ENCODE measurements at places on chromosomes 7 and 10. TPM values are rescaled to one million over a fixed set of nuclear protein-coding genes. Genes with fewer than 3 reads are reported as not detected.

DNA sequence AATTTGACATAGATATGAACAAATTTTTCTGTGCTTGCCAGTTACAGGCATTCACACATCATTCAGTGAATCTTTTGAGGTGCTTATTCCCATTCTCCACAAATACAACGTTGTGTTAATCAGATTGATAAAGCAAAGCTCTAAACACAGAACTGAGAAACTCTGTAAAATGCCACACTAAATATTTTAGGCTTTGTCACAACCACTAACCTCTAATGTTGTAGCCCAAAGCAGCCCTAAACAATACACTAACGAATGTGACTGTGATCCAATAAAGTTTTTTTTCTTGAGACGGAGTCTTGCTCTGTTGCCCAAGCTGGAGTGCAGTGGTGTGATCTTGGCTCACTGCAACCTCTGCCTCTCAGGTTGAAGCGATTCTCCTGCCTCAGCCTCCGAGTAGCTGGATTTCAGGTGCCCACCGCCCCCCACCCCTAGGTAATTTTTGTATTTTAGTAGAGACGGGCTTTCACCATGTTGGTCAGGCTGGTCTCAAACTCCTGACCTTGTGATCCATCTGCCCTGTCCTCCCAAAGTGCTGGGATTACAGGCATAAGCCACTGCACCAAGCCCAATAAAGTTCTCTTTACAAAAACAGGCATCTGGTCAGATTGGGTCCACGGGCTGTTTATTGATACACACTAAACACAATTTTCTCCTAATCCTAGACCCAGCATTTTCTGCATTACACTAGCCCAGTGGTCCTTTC is 6.9 kb downstream of the CYCS start:
- no peaks in the 10 kb centered on the region for H3K36me3 ChIP-seq
- no peak overlapping the region for H3K4me3 ChIP-seq
- no peak for DNase-seq
- no peak overlapping the region for H3K27ac ChIP-seq

USP6NL gene
- total RNA-seq, result 50.4 TPM

- no peaks in the 10 kb centered on the region for H3K27me3 ChIP-seq
- H3K36me3 ChIP-seq, result no peaks in the 10 kb centered on the region
- DNase-seq, result no peak
- H3K4me3 ChIP-seq, result no peak overlapping the region
These were observed 25.0 kb upstream of the C1GALT1 start for GRCh38 chr7:7157177-7157886.

DNA sequence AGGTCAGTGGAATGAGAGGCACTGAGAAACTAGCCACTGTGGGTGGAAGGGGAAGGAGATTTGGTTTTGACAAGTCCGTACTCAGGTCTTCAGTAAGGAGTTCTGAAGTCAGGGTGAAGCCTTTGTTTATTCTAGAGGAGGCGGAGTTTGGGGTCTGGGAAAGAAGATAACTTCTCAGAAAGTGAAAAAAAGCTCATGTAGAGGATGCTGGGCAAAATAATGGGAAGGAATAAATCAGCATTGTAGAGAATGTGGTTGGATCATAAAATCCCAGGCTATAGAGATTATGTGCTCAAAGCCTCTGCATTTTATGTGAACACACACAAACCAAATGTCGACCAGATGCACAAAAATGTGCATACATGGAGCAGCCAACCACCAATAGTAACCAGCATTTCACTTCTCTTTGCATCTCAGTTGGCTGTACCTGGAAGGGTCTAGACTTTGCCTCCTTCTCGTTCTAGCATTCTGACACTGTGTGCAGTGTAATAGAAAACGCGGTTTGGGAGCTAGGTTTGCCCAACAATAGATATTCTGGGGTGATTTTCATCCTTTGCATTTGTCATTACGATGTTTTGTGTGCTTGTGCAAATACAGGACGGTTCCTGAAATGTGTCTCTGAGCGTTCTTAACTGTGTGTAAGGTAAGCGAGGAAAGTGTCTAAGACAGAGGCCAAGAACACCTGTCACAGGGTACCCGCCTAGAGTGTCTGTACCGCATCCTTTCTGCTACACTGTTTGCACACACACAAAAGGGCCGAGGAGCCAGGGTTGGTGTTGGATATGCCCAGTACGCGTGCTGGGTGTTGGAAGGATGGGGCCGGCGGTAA is 603 bp upstream of the HECW1 start:
- H3K4me3 ChIP-seq, result no peak overlapping the region
- H3K27ac ChIP-seq, result no peak overlapping the region
- H3K27me3 ChIP-seq, result peaks cover 3% of the 10 kb centered on the region
- no peaks in the 10 kb centered on the region for H3K36me3 ChIP-seq

SUN3 gene
- total RNA-seq, result 29.1 TPM

DNA sequence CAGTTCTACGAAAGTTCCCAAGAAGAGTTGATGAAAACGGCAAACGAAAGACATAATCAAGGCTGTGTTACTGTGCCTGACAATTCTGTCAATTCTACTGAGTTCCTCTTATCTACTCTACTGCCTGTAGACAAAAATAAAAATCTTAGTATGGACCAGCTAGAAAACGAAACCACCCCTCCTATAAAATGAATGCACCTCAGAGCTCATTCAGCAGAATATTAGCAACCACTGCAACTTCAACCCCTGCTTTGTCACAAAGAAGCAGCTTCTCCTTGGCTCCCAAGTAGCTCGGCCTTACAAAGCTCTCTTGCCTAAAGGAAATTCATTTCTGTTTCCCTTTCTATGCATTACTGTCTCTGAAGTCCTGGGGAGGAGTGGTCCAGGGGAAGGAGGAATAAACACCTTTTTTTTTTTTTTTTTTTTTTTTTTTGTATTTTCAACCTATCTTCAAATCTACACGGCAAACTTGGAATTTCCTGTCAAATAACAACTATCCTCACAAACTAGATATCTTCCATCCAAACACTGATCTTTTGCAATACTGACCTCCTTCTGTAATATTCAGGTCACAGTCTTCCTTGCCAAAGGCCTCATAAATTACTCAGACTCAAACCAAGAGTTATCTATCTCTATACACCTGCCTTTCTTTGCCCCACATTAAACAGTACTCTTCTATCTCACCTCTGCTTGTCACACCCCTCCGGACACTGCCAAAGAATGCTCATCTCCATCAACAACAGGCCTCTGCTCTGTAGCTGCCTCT is 74.3 kb downstream of the GLI3 start:
- no peaks in the 10 kb centered on the region for H3K27me3 ChIP-seq
- no peaks in the 10 kb centered on the region for H3K36me3 ChIP-seq
- DNase-seq, result no peak
- H3K4me1 ChIP-seq, result no peaks in the 10 kb centered on the region
- H3K27ac ChIP-seq, result no peak overlapping the region

GRCh38 chr10:11236234-11236633 is 218.6 kb downstream of the CELF2 start:
- no peaks in the 10 kb centered on the region for H3K27me3 ChIP-seq
- H3K36me3 ChIP-seq, result no peaks in the 10 kb centered on the region
- H3K27ac ChIP-seq, result no peak overlapping the region
- no peak overlapping the region for H3K4me3 ChIP-seq

FOXI2 gene
- total RNA-seq, result 0.74 TPM

DNA sequence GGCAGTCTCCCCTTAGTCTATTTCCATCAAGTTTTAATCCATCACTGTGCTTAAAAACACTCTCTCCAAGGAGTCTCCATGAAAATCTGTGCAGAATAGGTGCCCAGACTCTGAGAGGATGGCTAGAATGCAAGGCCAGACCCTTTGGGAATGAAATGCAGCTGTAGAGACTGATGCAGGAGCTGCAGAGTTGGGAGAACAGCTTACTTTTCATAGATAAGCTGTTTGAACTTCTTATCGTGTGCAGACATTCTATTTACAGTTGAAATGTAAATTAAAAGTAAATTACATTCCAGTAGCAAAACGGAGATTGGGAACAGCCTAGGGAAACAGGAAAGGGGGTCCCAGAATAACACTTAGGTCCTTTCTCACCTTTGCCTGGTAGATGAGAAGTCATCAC is 14.9 kb downstream of the ZNF22 start:
- H3K27me3 ChIP-seq, result no peaks in the 10 kb centered on the region
- no peaks in the 10 kb centered on the region for H3K36me3 ChIP-seq
- no peaks in the 10 kb centered on the region for H3K4me1 ChIP-seq
- no peak overlapping the region for H3K4me3 ChIP-seq
- H3K27ac ChIP-seq, result no peak overlapping the region
- no peak for DNase-seq

GRCh38 chr10:85012305-85012704 is 683.9 kb downstream of the CCSER2 start:
- peaks cover 6% of the 10 kb centered on the region for H3K4me1 ChIP-seq
- no peak overlapping the region for H3K4me3 ChIP-seq
- no peaks in the 10 kb centered on the region for H3K36me3 ChIP-seq
- peak overlapping the region; percentile 7 for H3K27ac ChIP-seq
- no peaks in the 10 kb centered on the region for H3K27me3 ChIP-seq

PPP1R9A gene
- total RNA-seq, result 47.8 TPM

CYP3A5 gene
- 0.12 TPM for total RNA-seq

DNA sequence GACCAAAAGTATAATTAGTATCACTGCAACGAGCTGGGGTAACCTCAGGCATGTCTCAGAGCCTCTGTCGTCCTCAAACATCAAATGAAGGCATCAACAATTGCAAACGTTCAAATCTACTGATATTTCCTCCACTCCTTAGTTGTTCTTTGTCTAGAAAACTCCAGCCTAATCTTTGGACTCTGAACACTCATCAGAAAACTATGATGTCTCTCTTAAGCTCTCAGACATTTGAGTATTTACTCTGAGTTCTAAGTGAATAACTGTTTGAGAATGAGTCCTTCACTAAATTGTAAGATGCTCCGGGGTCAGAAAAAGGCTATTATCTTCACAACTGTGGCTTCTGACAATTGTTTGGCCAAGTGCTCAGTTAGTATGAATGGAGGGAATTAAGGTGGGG is 536.4 kb downstream of the NRG3 start:
- no peak overlapping the region for H3K4me3 ChIP-seq
- no peaks in the 10 kb centered on the region for H3K4me1 ChIP-seq
- no peaks in the 10 kb centered on the region for H3K36me3 ChIP-seq
- H3K27me3 ChIP-seq, result no peaks in the 10 kb centered on the region
- DNase-seq, result no peak

DNA sequence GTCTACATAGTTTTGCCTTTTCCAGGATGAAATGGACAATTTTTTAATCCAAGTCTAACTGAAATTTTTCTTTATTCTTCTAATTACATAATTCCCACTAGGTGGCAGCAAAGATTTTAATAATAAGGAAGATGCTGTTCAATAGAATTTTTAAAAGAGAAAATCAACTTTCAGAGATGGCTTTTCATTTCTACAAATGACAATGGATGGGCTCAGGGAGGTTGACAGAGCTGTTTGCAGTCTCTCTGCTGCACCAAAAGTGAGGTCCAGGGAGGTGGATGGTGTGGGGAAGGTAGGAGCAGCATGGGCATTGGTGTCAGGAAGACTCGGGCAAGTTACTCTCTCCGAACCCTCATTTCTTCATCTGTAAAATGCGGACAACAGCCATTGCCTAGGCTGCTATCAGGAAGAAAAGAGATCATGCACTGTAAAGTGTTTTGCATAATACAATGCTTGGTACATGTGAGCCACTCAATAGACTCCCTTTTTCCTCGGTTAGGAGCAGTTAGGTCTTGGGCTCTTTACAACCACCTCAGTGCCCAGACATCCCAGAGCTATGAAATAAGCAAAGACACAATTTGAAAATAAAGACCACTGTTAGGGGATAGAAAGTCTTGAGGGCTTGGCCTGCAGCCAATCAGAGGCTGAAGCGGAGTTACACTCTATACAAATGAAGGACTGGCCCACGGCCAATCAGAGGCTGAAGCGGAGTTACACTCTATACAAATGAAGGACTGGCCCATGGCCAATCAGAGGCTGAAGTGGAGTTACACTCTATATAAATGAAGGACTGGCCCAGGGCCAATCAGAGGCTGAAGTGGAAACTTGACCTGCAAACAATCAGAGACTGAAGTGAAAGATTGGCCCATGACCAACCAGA is 107.1 kb downstream of the ABLIM1 start:
- no peaks in the 10 kb centered on the region for H3K27me3 ChIP-seq
- H3K36me3 ChIP-seq, result no peaks in the 10 kb centered on the region
- no peak overlapping the region for H3K4me3 ChIP-seq
- H3K4me1 ChIP-seq, result peaks cover 15% of the 10 kb centered on the region
- H3K27ac ChIP-seq, result peak overlapping the region; percentile 41

EBLN1 gene
- total RNA-seq, result 1.4 TPM

DNA sequence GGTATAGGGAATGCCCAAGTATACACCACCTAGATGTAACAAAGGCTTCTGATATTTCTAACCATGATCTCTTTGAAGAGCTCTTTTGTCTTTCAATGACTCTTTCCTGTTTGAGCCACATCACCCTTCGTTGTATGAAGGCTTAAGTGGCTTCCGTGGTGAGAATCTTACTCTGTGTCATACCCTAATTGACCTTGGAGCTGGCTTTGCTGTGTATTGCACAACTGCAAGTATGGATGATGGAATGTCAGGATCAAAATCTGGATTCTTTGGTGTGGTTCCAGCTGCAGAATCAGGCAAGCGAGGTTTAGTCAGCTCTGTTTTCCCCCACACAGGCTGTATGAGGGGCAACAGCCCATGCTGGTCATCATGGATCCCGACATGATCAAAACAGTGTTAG is 16.0 kb downstream of the CYP3A43 start:
- H3K4me1 ChIP-seq, result no peaks in the 10 kb centered on the region
- no peaks in the 10 kb centered on the region for H3K36me3 ChIP-seq
- H3K27me3 ChIP-seq, result no peaks in the 10 kb centered on the region
- H3K27ac ChIP-seq, result no peak overlapping the region

DNA sequence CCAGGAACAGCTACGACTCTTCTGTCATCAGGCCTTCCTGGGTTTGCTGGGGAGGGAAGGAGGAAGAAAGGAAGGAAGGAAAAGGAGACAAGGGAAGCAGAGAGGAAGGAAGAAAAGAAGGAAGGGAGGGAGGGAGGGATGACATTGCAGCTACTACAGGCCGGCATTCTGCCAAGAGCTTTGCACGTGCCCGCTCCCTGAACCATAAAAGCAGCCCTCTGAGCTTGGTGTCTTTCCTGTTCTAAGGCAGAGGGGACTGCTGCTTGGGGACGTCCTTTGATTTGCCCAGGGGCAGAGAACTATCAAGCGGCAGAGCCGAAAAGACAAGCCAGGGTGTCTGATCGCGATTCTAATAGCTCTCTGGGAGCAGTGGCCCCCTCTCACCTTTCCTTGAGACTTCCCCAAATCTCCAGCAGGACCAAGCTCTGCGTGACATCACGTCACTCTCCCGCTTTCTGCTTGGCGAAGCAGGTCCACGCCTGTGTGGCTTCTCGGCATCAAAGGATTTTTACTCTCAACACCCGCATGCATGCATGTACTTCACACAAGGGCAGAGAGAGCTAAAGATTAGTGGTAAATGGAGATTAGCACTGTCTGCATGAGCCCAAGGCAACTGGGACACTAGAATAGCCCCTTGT is 167.8 kb upstream of the AUTS2 start:
- H3K27ac ChIP-seq, result no peak overlapping the region
- H3K36me3 ChIP-seq, result no peaks in the 10 kb centered on the region
- H3K4me3 ChIP-seq, result no peak overlapping the region
- no peaks in the 10 kb centered on the region for H3K27me3 ChIP-seq

GRCh38 chr7:22002726-22003125 is 57.0 kb upstream of the CDCA7L start:
- H3K27ac ChIP-seq, result no peak overlapping the region
- H3K27me3 ChIP-seq, result no peaks in the 10 kb centered on the region
- no peaks in the 10 kb centered on the region for H3K36me3 ChIP-seq
- DNase-seq, result no peak

RBP3 gene
- total RNA-seq, result not detected

All from testis (tissue), 5 donors.